NCI-H526 treated with DMSO at 0.1 percent for 48 hours (cell line): ENCODE measurements at places on chromosomes 2 and 18.
A peak's percentile ranks its signal among the peaks of the same experiment; 100 is the strongest.

- no peak for DNase-seq
These were observed 156.7 kb downstream of the SLC4A10 start for GRCh38 chr2:161780881-161781280.

GRCh38 chr2:3432067-3432466 is 52.6 kb downstream of the TRAPPC12 start:
- DNase-seq, result no peak

DNA sequence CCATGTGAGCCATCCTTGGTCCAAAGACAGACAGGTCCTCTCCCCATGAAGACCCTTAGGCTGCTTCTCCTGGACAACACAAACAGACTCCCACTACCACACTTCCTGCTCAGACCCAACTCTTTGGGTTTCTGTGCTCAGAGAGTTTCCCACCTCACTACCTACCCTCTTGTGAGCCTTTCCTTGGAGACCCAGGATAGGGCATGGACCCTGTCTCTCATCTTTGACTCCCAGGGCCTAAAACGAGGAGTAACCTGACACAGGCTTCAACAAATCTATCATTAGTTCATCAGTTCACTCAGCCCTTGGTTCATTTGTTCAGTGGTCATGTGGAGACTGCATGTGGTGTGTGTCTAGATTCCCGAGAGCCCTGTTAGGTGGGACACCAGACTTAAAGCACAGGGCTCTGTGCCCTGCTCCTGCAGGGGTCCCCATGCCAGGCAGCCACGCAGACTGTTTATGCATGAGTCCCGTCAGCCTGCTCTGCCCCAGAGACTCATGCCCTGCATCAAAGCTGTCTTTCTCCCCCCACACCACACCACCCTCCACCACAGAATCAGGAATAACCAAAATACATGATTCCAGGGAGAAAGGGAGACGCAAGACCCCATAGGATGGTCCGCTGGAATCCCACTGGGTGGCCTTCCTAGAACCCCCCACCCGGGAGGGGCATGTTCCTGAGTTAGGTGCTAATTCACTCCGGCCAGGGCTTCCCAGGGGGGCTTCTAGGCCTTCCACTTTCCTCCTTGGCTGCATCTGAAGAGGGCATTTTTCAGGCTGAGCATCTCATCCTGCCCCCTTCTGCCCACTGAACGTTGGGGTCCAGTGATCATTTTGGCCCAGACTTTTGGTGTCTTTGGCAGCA is 100.2 kb upstream of the TEX51 start:
- no peak for DNase-seq

DNA sequence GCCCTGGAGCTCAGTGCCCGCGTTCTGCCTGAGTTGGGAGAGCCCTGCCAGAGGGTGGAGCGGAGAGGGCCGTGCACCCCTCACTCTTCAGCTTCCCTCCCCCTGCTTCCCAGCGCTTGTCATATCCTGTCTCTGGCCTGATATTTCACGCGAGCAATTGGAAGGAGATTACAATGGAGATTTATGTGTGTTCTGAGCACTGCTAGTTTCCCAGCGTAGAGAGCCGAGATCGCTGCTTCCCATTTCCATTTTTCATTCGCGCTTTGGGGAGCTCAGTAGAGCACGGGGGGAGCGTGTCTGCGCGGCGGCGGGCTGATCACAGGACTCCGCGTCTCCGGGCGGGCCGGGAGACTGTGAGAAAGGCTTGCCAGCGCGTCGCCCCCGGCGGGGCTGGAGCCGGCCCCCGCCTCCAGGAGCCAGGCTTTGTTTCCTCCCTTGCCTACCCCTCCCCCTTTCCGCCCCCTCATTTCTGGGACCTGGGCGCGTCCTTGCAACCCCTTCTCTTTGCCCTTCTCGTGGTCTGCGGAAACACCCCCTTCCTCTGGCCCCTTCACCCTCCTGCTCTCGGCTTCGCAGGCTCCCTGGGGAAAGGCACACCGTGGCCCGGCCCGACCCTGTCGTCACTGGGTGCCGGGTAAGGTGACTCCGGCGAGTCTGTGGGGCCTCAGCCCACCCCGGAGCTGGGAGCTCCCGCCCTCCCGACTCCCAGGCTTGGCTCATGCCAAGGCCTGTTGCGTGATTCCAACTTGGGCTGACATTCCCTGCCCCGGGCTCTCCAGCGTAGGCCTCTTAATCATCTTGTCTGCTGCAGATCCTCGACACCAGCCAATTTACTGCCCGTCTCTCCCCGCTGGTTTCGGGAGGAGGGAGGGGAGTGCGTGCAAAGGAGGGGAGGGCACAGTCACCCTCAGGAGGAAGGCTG is 5.8 kb downstream of the DLX2 start:
- DNase-seq, result peak; percentile 23

DNA sequence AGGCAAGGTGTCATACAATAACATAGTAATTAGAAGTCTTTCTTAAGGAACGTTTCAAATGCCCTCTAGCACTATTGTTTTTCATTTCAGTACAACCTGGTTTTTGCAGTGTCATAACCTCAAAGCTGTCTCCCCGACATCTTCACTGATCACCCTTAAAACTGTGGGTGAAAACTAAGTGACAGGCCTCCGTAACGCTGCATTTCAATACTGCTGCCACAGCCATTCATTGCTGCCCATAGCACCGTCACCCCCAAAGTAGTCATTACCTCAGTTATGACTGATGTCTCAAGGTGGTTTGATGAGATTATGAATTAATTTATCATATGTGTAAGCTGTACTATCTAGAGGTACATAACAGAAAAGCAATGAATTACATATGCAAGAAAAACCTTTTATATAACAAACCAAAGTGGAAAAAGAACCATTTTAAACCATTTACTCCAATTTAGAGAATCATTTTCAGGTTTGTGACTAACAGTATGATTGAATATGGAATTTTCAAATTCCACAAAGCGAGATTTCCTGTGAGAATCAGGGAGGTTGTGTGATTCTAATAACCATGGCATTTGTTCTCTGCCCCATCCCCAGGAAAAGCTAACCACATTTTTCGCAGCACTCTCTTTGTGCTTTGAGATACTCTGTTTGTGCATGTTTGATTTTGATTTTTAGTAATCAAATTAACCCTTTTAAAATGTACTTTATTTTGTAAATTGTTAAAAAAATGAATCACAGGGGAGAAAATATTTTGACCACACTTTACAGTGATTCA is 263.0 kb downstream of the PTGR3 start:
- DNase-seq, result no peak

GRCh38 chr2:41719756-41720155 is 328.1 kb upstream of the PKDCC start:
- DNase-seq, result no peak

GRCh38 chr2:212194396-212194795 is 344.2 kb downstream of the ERBB4 start:
- DNase-seq, result no peak

GRCh38 chr2:23291239-23291638 is 93.7 kb upstream of the KLHL29 start:
- DNase-seq, result no peak

- no peak for DNase-seq
These were observed 232.8 kb downstream of the DYM start for GRCh38 chr18:49227441-49228165.

GRCh38 chr18:56509656-56510055 is 128.7 kb downstream of the TXNL1 start:
- no peak for DNase-seq

- DNase-seq, result no peak
These were observed 29.3 kb upstream of the CYP20A1 start for GRCh38 chr2:203209538-203209937.

DNA sequence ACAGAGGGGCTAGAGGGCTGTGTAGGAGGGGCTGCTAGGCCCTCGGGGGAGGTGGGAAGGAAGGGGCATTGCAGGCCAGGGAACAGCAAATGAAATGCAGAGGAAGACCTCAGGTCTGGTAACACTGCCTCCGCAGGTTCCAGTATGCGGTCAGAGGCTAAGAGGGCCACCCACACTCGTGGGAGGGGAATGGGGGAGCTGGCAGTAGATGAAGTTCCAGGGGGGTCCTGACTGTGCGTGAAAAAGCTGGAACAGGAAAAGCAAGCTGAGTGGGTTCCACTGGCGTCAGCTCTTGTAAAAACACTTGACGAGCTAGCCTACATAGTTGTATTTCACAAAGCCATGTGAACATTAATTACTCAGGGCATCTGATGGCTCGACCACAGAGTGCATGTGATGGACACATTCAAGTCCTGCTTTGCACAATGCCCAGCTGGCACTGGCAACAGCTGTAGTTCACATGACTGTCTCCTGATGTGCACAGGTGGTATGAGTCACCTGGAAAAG is 29.0 kb upstream of the PTPN4 start:
- no peak for DNase-seq

- DNase-seq, result no peak
These were observed 11.0 kb downstream of the SLC19A3 start for GRCh38 chr2:227706859-227707258.

DNA sequence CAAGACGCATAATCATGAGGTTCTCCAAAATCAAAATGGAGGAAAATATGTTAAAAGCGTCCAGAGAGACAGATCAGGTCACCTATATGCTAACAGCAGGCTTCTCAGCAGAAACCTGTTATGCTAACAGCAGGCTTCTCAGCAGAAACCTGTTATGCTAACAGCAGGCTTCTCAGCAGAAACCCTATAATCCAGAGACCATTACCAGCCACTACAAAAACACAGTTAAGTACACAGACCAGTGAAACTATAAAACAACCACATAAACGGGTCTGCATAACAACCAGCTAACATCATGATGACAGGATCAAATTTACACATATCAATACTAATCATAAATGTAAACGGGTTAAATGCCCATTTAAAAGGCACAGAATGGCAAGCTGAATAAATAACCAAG is 1548.4 kb upstream of the TMEFF2 start:
- no peak for DNase-seq

DNA sequence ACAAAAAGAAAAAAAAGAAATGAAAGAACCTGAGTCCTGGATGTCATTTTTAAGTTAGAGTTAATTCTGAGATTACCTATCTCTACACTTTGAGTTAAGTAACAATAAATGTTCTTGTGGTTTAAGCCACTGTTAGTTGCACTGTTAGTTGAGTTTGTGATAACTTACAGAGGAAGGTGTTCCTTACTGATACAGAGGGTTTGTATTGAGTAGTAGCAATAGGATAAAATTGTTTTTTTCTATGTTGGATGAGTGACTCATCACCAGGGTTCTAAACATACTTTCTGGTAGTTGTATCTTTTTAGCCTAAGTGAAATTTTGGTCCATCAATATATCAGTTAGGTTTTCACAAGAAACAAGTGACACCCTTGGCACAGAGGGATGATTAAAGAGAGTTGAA is 4.0 kb upstream of the LCLAT1 start:
- no peak for DNase-seq

DNA sequence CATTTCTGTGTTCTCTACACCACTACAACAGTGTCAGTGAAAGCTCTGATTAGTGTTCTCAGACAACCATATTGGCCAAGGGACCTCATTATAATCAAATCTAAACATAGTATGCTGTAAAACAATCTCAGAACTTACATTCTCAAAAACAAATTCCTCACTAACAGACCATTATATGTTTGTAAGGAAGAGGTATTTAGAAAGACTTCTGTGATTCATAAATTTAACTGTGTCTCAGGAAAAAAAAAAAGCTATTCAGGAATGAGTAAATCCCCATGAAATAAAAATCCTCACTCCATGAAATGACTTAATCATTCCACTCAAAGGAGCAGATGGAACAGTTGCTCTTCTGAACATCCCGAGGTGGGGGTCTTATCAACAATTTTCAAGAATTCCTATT is 413.0 kb downstream of the CDH2 start:
- no peak for DNase-seq

DNA sequence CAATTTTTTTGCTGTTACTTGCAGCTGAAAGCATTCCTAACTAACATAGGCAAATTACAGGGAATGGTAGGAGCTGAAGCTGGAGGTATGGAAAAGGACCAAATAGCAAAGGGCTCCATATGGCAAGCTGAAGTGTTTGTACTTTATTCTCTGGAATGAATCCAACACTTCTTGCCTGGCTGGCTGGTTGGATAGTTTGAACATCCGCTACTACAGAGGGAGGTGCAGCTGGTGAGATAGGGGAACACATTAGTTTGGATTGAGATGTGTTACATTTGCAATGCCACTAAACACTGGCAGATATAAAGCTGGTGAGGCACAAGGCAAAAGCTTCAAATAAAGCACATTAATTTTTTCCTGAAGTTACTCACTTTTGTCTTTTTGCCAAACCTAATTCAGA is 291.5 kb downstream of the SP3 start:
- no peak for DNase-seq

DNA sequence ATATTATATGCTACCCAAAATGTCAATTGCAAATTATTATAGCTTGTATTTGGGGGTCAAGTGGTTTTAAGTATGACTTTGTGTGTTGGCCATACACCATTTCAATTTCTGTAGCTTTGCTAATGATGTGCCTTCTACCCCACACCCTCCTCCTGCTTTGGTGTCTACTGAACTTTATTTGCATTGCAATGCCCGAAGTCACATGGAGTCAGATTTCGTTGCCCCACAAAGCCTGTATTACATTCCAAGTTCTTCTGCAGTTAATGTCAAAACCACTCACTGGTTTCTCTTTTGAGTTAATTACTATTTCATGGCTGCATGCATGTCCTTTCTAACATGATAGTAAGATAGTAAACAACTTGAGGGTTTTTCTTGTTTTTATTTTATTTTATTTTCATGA is 528.9 kb downstream of the RIT2 start:
- no peak for DNase-seq

DNA sequence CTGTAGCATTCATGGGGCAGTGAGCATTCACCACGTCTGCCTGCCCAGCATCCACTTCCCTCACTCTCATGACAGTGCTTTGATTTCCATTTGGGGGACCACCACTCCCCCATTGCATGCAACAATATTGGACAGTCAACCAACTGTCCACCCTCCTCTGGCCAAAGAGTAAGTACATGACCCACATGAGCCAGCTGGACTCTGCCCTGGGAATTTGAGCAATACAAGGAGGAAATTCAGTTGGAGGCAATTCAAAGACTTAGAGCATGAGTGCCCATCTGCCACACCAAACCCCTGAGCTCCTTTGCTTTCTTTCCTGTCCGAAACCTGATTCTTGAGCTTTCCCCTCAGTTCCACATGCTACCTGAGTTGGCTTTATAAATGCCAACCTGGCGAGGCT is 41.7 kb upstream of the PNO1 start:
- DNase-seq, result no peak

DNA sequence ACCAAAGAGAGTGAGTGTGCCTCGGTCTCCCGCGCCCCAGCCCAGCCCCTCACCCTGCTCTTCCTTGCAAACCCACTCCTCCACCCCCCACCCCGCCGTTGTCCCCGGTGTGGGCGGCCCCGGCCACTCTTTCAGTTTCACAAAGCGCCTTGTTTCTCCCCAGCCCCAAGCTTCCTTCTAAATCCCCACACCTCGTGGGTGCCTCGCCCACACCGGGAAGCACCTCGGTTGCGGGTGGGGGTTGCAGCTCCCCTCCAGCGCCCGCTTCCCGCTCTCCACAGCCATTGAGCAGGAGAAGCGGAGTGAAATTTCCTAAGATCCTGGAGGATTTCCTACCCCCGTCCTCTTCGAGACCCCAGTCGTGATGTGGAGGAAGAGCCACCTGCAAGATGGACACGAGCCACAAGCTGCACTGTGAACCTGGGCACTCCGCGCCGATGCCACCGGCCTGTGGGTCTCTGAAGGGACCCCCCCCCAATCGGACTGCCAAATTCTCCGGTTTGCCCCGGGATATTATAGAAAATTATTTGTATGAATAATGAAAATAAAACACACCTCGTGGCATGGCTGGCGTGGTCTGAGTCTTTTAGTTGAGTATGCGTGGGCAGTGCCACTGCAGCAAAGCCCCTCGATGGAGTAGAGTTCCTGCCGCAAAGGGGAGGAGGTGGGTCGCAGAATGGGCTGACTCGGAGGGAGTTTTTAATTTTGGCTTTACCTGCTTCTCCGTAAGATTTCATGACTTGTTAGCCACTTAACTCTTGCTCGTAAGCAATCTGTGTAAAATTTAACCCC is 848 bp downstream of the TMSB10 start:
- no peak for DNase-seq

GRCh38 chr2:65055422-65056214 is 598 bp upstream of the CEP68 start:
- no peak for DNase-seq
